ENCODE measurements at places on chromosomes 2 and 18. TPM values are rescaled to one million over a fixed set of nuclear protein-coding genes. Genes with fewer than 3 reads are reported as not detected.

Gene TMEM169
- total RNA-seq: 0.16 TPM

Gene CLEC4F
- not detected for total RNA-seq

Gene RGPD4
- total RNA-seq: not detected

Gene IL1RL1
- total RNA-seq: not detected

Gene MALT1
- 20.0 TPM for total RNA-seq

Gene VRK2
- total RNA-seq: 0.10 TPM

Gene IL1F10
- total RNA-seq: not detected

Gene RESP18
- total RNA-seq: not detected

Gene UGT1A8
- total RNA-seq: not detected

Gene VWC2L
- not detected for total RNA-seq

DNA sequence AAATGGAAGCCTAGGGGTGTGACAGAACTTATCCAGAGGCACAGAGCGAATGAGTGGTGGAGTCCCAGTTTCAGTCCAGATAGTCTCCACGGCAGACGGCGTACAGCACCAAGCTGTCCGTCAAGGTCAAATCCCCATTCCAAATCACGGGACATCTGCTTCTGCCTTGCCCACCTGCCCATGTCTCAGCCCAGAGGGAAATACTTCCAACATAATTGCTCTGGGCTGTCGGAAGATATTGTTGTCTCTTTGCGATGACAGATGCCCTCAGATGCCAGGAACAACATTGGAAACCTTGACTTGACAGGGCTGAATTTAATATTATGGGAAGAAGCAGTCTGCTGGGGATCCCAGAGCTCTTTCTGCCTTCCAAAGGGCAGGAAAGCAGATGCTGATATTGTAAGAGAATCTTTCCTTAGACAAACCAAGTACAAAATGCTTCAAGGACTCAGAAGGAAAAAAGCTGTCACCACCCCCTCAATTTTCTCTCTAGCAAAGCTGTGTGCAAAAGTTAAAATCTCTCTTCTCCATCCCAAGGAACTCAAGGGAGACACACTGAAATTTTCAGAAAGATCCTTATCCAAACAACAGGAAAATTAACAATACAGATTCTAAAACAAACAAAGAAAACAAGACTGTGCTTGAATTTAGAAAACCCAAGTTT lies 364.0 kb downstream of the LRATD1 start:
- no peak for DNase-seq

GRCh38 chr2:63054841-63055225 lies 4.2 kb downstream of the OTX1 start:
- no peak for DNase-seq

Measured in H4 (cell line).